GM04504 (cell line): ENCODE measurements at places on chromosomes 6 and 20.

- DNase-seq, result no peak
Observed at GRCh38 chr6:110324548-110324947, 33.6 kb downstream of the METTL24 start.

DNA sequence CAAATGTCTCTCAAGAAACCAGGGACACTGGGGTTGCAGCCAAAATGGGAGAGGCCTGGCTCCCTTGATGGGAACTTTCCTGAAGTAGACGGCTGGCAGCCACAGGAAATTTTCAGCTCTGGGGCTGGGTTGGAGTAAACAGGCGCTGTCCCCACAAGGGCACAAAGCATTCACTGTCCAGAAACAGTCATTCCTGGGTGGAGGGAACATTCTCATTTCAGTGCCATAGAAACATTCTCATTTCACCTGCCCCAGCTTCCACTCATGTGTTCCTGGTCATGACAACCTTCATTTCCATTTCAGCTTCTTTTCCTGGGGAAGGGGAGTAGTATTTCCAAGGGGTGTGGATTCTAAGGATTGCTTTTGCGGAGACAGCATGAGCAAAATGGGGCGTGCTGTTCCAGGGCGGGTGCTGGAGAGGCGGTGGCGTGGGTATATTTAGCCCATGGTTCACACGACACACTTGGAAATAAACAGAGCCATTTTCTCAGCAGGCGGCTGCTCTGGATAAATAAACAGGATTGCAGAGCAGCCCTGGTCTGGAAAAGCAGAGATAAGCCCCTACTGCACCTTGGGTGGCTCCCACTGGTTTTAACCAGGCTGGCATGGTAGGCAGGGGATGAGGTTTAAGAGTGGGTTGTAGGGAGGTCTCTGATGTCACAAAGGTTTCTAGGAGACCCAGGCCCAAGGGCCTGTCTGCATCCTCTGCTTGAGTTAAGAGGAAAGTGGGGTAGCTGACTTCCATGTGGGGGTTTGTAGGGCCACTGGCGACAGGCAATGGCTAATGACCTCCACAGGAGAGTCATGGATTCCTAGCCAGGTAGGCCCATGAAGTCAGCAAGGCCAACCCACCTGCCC, 32.9 kb downstream of the COX4I2 start:
- DNase-seq, result no peak

GRCh38 chr20:39880890-39881289, 808.1 kb downstream of the MAFB start:
- DNase-seq, result no peak

DNA sequence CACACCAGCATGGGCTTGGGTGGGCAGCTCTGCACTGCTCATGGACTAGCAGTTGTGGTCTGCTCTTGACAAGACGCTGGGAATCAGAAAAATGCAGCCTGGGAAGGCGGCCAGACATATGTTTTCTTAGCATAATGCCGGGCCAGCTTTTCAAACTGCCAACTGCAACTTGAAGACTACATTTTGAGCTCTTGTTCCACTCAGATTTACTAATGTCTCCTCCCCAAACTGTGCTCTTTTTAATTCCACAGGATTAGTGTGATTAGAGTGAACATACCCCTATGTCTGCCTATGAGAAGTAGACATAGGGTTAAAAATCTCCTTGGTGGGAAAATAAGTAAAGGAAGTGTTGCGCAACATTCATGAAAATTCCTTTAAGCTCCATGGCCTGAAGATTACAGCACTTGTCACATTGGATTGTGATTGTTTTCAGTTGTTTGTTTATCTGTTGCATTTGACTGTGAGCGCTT, 5.3 kb upstream of the FNDC1 start:
- DNase-seq, result no peak
